Kidney capillary endothelial cell (primary cell): ENCODE measurements at places on chromosomes 4 and X.
A peak's percentile ranks its signal among the peaks of the same experiment; 100 is the strongest.

GRCh38 chr4:17276776-17277175, 235.1 kb downstream of the QDPR start:
- DNase-seq: peak; percentile 15

DNA sequence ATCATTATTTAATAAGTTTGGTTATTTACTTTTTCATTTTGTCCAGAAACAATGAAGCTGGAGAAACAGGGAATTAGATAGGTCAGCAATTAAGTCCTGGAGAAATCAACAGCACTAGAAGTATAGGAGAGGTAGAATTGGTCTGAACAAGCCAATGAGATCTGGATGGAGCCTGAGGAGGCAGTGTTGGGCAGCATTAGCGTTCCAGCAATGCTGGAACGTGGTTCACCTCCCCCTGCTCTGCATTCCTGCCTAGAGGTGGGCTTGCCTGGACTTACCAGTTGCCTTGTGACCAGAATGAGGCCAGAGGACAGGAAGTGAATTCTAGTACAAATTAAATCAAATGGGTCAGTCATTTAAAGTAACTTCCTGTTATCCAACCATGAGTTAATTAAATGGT, 4.6 kb downstream of the RASSF6 start:
- DNase-seq: no peak

DNA sequence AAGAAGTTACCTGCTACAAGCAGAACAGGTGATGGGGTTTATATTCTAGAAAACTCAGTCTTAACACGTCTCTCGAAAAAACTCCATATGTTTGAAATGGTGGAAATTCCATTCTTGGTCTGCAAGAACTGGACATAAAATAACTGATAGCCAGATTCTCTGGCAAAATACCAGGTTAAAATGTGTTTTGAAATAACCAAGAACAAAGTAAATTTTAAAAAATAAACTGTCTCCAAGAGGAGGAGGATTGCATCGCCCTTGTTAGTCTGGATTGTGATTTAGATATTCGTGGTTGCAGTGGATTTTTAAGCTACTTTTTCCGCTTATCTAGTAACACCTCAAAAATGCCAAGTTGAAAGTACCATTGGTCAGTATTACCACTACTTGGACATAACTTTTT, 40.8 kb downstream of the CENPU start:
- DNase-seq: no peak

- DNase-seq: no peak
These were observed 430.2 kb upstream of the ZFP42 start for GRCh38 chr4:187565416-187565815.

- DNase-seq: peak; percentile 72
These were observed 178.0 kb downstream of the PPP3CA start for GRCh38 chr4:101169044-101170014.

DNA sequence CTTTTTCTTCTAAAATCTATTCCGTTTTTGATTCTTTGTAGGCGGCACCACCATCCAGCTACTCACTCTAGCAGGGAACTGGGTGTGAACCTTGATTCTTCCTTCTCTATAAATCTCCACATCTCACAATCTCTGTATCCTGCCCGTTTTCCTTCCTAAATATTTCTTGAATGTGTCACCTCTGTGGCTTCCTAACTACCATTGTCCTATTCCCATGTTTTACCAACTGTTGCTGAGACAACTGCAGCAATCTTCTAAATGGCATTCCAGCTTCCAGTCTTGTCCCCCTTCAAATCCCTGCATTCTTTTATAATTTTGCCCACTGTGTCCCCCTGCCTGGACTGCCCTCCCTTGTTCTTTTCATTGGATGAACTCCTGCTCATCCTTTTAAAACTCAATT, 641.3 kb downstream of the RPA4 start:
- DNase-seq: peak; percentile 67

GRCh38 chrX:80817002-80817401, 7.3 kb upstream of the BRWD3 start:
- DNase-seq: peak; percentile 26

DNA sequence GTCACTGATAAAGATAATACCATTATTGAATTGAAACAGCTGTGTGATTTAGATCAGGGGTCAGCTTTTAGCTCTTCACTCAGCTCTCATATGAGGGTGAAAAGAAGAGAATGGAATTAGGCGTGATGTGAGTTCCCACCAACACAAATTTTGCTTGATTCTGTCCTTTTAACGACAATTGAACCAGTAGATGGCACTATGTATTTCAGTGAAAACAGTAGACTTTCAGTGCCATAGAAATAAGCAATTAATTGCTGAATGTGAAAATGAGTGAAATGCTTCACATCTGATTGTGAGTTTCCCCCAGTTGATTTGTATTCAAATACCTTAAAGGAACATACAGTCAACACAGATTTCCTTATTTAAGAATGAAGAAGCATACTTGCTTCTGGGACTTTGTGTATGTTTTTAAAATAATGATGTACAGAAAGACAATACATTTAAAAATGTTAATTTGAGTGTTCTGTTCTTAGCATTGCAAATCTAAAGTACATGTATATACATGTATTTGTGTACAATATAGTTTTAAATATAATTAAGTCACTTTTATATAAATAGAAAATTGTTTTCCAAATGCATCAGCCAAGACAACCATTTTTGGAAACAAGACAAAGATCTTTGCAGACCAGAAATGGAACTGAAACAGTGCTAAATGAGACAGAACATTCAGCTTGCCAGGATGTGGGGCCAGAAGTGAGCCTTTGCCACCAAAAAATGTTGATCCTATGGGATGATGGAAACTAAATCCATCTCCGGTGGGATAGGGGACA, 178.8 kb downstream of the SNCA start:
- DNase-seq: peak; percentile 27
